ENCODE measurements at places on chromosomes 12 and 14.

DNA sequence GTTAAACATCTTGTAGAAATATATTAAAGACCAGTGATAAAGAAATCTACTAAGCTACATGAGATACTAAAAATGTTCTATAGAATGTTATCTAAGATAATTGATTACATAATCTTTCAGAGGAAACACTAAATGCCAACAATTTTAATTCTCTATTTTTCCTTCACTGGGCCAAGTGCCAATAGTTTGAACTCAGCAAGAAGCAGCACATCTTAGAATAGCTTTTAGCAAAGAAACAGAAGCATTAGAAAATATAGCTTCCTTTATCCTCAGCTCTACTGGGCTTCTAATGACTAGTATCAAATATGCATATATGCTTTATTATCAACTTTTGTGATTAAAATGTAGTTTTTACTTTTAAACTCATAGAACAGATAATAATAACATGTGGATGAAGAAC, 461.4 kb upstream of the USP15 start:
- no peak for DNase-seq

- no peak for DNase-seq
These were observed 6.2 kb downstream of the TMPRSS12 start for GRCh38 chr12:50848963-50849362.

DNA sequence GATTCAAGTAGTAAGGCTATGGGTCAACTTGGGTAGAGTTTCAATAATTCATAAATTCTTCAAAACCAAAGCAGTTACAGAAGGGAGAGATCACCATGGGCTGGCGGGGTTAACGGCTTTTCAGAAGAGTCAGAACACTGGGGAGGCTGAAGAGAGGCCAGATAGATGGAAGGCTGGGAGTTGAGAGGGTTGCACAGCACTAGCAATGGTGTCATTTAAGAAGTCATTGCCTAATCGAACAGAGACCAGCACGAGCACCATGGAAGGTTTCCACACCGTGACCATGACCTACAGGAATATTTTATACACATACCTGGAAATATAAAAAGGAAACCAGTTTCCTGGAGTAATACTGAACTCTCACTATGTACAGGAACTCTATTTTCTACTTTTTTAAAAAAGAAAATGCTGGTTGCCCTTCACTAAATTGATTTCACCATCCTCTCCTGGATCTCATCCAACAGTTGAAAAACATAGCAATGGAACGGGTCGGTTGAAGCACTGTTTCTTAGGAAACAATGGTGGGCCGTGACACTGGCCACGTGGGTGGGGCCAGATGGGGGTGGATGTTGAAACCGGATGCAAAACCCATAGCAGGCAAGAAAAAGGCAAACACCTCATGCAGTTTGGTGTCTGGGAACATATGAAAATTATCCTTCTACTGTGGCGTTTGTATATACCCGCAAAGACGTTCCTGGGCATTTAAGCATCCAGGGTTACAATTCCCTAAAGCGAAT, 38.0 kb upstream of the RIN3 start:
- peak; percentile 42 for DNase-seq

- no peak for DNase-seq
These were observed 98.3 kb downstream of the PDZRN4 start for GRCh38 chr12:41286426-41286825.

All from KBM-7 (cell line).